Central memory CD4-positive, alpha-beta T cell (primary cell): ENCODE measurements at places on chromosomes 11 and 22.
A peak's percentile ranks its signal among the peaks of the same experiment; 100 is the strongest.

DNA sequence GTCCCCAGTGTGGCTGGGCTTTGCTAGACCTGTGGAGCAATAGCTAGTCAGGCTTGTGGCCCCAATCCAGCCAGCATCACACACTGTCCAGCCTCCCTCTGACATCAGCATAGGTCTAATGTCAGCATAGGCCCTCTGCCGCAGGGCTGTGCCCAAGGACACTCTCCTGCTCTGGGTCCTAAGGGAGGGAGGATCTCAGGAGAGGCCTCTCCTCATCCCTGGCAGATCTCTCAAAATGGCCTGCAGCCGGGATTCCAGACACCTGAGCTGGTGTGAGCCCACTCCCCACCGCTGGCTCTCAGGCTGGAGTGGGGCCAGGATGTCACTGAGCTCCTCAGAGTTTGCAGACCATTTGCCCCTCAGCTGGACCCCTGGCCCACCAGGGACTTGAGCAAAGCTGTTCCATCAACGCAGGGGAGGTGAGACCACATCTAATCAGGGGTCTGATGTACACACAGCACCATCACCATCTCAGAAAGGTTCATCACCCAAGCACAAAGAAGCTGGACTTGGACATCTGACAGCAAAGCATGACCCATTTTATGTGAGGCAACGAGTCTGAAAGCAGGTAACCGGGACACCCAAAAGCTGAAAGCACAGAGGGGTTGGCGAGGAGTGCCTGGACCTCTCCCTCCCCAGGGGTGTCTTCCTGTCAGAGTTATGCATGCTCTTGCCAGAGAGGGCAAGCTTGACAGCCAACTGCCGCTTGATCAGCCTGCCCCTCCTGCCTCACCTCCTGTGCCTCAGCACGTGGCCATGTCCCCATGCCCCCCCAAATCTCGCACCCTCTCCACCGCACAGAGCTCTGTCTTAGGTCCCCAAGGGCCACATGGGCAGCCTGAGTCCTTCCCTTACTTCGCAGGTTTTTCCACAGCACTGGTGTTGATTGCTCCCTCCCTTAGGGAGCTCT is 69.7 kb upstream of the SEPTIN5 start:
- no peak for DNase-seq

DNA sequence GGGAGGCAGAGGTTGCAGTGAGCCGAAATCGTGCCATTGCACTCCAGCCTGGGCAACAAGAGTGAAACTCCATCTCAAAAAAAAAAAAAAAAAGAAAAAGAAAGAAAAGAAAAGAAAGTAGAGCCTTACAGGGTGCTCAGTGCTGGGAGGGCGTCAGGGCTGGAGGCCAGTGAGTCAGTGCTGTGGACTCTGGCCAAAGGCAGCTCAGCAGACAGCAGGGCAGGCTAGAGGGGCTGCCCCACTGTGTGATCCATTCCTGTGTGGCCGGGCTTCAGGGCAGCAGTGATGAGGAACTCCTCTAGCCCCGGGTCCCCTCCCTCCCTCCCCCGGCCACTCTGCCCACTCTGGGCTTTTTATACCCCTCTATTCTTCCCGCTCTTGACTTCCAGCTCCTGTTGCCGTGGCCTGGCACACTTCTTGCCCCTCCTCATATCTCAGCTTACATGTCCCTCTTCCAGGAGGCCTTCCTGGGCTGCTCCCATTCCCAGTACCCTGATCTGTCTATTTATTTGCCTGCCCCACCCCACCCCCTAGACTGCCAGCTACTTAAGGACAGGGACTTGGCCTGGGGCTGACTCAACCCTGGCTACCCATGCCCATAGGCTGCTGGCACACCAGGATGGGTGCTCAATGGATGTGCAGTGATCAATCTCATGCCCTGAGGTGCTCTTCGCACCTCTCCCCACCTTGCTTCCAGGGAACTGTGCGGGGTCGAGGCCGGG is 10.1 kb downstream of the SYT12 start:
- DNase-seq: no peak

GRCh38 chr11:77524539-77524938 is 50.6 kb upstream of the PAK1 start:
- DNase-seq: no peak

- DNase-seq: no peak
Observed at GRCh38 chr11:71489311-71490043, 36.5 kb downstream of the NADSYN1 start.

- DNase-seq: no peak
Observed at GRCh38 chr11:30984442-30984816, 385.1 kb downstream of the DCDC1 start.

DNA sequence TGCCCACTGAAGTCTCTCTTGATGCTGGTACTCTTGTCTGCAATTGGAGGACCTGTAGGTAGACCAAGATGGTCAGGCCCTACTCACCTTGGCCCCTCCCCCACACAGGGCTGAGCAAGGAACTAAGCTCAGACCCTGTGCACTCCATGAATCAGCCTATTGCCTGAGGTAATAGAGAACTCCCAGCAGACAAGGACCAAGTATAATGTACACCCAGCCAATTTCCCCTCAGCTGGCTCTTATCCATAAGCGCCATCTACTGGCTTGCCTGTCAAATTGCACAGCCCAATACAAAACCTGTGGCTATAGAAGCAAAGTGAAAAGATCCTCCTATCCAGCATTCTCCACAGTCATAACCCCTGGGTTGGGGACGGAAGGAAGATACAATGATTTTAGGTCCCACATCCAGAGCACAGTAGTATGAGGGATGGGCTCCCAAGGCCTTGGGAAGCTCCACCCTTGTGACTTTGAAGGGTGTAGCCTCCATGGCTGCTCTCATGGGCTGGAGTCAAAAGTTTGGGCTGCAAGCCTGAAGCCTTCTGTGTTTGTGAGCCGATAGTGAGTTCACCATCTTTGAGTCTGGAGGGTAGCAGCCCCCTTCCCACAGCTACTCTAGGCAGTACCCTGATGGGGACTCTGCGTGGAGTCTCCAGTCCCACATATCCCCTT is 56.0 kb downstream of the GLYATL2 start:
- DNase-seq: peak; percentile 37

- no peak for DNase-seq
Observed at GRCh38 chr11:40647295-40647694, 812.2 kb downstream of the LRRC4C start.

DNA sequence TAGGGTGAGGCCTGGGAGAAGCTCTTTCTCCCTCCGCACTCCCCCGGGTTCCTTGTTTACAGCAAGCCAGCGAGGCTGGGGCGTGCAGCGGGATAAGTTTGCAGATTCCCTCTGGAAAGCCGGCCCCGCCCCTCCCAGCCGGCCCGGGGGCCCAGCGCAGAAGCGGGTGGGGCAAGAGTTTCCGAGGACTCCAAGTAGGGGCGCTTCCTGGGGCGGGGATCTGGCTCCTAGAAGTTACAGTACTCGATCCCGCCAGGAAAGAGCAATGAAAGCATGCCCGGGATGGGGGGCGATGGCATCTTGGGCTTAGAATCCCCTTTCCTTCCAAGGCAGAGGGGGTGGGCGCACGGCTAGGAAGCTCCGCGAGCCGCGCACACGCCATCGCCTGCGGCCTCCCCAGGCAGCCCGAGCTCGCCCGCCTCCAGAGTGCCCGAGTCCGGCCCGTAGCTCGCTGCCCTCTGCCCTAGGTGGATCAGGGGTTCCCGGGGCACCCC is 385 bp downstream of the TST start:
- DNase-seq: no peak

DNA sequence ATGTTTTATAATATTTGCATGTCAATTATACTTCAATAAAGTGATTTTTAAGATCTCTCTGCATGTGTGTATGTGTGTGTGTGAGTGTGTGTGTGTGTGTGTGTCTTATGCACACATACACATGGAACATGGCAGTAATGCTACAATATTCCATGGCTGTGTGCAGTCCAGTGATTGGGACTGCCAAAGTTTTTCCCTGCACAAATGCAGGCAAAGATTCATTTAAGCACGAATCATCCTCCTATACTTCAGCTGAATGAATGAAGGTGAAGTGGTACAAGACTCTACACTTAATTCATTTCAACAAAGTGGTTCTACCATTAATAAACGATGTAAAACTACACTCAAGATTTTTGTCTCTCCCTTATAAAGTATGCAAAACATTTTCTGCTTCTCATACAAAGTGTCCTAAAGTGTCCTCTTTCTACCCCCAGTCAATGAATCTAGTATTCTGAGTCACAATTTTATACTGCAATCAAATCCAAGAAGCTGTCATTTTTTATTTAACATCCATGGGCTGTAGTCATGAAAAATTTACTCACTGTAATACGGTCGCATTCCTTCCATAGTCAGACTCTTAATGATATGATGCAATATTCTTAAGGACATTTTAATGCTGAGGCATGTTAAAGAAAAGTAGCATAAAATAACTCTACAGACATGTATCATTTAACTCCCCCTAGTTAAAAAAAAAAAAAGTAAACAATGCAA is 132.4 kb downstream of the TTC28 start:
- DNase-seq: no peak

DNA sequence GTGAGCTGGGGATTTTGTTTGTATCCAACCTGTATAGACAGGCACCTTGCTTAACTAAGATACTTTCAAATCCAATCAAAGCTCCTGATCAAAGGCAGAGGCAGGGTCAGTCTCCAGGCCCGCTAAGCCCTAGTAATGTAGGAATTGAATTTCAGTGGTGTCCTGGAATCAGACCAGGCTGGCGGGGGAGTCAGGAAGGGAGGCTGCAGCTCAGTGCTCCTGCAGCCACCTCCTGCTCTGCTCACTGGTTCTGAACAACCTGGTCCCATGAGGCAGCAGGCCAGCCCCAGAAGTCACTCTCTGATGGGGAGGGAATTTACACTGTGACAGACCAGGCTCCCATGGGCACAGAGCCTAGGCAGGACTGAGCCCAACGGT is 38.5 kb upstream of the GALNT18 start:
- DNase-seq: no peak

- DNase-seq: no peak
Observed at GRCh38 chr22:40193429-40194421, 16.0 kb downstream of the TNRC6B start.

GRCh38 chr22:37098976-37099591 is 10.4 kb downstream of the TMPRSS6 start:
- no peak for DNase-seq

DNA sequence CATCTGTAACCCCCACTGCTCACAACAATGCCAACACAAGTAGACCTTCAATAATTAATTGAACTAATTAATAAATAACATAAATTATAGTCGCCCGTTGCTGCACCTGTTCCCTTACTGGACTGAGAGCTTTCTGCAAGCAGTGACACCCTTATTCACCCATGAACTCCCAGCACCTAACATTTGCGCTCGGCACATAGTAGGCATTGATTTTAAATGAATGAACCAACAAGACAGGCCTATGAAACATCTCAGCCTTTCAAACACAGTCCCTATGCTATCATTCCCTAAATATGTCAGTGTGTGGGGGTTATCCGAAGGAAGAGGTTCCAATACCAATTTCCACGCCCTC is 1.1 kb downstream of the THAP12 start:
- DNase-seq: no peak

GRCh38 chr11:86577644-86578636 is 94.5 kb downstream of the ME3 start:
- DNase-seq: no peak

- no peak for DNase-seq
Observed at GRCh38 chr22:26893173-26894110, 236.1 kb downstream of the MIAT start.

DNA sequence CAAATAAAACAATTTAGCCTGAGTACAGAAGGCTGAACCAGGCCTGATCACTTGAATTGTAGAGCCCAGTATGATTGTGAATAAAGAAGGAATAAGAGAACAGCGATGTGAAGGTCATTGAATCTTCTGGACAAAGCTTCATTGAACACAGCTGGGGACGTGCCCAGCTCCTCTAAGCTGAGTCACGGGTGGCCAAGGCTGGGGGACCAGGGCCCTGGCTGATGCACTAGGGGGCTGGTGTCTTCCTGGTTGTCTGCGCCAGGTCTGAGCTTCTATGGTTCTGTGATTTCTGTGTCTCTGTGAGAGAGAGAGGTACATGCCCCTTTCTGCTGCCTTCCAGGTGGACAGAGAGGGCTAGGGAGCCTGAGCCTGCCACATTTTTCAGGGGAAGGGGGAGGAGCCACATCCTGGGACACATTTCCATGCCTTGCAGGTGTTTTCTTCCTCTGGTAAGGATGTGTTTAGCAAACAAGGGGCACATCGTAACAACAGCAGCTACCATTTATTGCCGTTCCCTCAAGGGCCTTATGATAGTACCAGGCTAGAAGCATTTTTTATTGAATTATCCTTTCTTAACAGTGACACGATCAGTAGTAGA is 135.7 kb downstream of the C11orf91 start:
- DNase-seq: no peak

- no peak for DNase-seq
Observed at GRCh38 chr11:81673001-81673400, 1060.7 kb downstream of the FAM181B start.

GRCh38 chr22:30178181-30179126 is 68.1 kb downstream of the LIF start:
- peak; percentile 15 for DNase-seq

DNA sequence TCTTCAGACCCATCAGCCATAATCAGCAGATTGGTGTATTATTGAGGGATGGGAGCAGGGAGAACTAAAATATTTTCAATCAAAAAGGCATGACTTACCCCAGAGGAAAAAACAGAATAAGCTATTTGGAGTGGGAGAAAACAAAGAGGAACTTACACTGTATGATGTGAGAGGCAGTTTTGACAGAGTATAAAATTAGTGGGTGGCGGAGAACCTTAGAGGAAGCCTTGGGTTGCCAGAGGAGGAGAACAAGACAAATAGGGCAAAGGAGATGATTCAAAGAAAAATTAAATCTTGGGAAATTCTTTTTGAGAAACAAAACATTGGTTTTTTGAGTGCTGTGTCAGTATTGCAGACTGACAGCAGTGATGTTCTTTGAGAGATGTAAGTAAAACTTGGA is 285.0 kb downstream of the C11orf87 start:
- no peak for DNase-seq

DNA sequence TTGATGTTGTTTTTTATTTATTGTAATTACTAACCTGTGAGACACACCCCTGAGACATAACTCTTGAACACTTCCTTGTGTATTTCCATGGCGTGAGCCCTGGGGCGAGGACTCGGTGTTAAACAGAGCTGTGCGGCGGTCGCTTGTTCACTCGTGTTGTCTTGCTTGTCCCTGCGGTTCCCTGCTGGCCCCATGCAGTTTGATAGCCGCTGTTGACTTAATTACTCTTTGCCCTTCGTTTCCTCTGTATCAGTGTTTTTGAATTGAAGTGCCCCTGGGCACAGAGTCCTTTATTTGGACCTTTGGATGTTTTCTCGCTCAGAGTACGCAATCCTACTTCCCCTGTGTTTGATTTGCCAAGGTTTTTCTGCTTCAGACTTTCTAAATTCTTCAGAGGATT is 52.7 kb downstream of the TBC1D22A start:
- DNase-seq: no peak

GRCh38 chr11:111472228-111472627 is 40.0 kb downstream of the BTG4 start:
- no peak for DNase-seq

DNA sequence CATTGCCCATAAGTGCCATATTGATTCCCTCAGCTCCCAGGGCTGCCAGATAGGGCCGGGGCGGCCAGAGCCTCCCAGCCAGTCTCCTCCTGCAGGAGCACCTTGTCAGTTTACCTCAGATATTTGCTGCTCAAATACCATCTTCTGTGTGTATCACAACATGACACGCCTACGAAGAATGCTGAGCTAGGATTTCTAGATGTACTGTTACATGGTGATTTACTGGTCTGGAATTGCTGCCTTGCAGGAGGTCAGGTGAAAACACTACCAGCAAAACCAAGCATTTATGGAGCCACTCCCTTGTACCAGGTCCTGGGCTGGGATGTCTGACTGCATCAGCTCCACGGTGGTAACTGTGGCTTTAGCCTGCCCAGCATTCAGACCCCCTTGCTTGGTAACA is 11.8 kb downstream of the MICAL3 start:
- no peak for DNase-seq

- no peak for DNase-seq
Observed at GRCh38 chr11:20037396-20038153, 122.7 kb downstream of the DBX1 start.
